ENCODE measurements at places on chromosomes 7 and 10.

- DNase-seq = no peak
Measured at GRCh38 chr10:105681051-105681450, 1040.0 kb downstream of the SORCS3 start.

DNA sequence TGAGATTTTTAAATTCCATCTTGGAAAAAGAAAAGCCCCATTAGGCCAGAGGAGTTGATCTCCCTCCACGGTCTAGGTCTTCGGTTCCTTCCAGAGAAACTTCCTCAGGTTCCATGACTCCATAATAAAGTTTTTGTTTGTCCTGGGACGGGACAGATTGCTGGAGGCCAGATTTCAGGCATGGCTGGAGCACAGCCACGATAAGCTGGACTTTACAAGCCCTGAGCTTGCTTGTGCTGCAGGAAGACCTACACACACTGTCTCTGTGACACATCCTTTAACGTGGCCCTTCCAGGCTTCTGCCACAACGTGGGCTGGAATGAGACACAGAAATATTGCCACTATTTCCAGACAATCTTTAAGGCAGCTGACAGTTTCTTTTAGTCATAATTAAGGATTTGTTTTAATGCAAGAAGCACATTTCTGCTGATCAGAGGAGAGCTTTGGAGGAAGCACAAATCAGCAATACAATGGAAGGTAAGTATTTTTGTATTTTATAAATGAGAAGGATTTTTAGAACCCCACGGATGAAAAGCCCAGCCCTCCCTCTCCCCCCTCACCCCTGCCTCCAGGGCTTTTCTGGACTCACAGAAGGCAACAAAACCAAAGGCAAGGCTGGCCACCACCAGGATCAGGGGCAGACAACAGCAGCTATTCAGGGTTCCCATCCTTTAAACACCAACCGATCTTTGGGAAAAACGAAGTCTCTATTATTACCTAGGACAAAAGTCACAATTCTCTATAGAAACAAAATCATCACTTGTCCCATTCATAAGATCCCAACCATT is 6.5 kb downstream of the CTBP2 start:
- DNase-seq = no peak

DNA sequence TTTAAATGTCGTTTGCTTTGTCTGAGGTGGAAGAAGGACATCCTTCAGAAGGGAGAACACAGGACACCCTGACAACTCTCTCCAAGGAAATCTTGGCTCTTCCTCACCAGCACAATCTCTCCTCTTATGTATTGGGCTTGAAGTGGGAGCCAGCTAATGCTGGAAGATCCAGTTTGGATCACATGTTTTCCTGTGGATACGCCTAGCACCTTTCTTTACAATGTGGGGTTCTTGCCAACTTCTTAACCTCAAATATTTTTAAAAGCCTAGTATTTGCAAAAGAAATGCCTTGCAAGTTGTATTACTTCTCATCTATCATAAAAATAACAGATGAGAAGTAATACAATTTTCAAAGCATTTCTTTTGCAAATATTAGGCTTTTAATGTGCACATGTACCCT is 76.4 kb downstream of the FRMD4A start:
- DNase-seq = no peak

GRCh38 chr10:76010703-76011102 is 579.3 kb downstream of the LRMDA start:
- DNase-seq = no peak

DNA sequence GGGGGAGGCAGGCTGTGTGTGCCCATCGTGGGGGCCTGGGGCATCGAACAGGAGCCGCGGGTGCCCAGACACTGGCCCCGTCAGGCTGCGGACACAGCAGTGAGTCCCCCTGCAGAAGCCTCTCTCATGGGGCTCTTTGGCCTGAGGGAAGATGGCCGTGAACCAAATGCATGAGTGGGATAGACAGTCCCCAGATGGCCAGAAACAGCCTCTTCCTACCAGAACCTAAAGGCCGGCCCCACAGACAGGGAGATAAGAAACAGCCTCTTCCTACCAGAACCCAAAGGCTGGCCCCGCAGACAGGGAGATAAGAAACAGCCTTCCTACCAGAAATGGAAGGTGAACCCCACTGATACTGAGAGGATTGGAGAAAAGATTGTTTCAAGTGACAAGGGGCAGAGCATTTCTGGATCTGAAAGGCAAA is 16.6 kb downstream of the IDI2 start:
- no peak for DNase-seq

GRCh38 chr10:15485684-15486316 is 114.7 kb upstream of the FAM171A1 start:
- DNase-seq = no peak

DNA sequence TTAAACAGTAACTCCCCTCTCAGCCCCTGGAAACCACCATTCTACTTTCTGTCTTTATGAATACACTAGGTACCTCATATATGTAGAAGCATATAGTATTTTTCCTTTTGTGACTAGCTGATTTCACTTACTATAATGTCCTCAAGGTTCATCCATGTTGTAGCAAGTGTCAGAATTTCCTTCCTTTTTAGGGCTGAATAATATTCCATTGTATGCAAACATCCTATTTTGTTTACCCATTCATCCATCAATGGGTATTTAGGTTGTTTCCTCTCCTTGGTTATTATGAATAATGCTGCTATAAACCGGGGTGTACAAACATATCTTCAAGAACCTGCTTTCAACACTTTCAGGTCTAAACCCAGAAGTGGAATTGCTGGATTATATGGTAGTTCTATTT is 125.3 kb downstream of the SGMS1 start:
- DNase-seq = no peak

- no peak for DNase-seq
Measured at GRCh38 chr7:91263384-91264045, 718 bp upstream of the FZD1 start.

DNA sequence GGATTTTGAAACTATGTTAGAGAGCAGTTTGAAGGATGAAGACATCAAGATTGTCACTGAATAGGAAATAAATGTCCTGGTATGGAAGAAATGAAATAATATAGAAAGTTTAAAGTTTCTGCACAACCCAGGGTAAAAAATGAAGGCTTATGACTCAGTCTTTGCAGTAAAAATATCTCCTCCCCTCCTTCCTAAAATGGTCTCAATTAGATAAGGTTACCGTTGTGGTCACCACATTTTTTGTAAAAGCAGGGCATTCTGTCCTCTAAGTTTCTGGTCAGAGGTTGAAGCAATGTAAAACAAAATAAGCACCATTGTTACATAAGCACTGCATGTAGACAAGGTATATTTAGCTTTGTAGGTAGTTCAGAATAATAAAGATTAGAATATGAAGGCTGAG is 403.5 kb downstream of the SUGCT start:
- no peak for DNase-seq

DNA sequence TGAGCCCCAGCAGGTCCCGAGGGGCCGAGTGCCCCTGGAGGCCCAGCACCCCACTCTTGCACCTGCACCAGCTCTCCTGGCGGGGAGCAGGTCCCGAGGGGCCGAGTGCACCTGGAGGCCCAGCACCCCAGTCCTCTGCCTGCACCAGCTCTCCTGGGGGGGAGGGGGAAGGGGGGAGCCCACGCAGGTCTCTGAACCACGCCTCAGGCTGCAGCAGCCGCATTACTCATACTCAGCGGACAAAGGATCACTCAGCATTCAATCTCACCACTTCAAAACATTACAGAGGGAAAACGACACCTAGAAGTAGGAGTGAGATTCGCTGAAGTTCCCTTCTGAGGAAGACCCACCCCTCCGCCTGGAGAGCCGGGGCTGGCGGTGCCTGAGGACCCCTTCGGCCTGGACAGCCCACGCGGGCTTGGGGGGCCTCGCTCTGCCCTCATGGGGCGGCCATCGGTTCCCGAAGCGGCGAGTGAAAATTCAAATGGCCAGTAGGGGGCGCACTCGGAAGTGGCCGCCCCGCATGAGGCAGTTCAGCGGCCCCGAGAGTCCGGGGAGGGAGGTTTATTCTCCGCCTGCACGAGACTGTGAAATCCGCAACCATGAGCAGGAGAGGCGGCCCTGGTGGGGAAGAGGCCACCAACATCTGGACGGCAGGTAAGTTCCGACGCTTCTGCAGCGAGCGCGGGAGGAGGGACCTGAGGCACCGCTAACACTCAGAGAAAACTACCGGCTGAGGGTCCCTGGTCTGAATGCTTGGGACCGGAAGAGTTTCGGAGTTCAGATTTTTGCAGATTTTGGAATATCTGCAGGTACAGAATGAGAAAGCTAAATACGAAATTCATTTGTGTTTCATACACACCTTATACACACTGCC is 1.1 kb upstream of the GPER1 start:
- DNase-seq = peak; percentile 64

GRCh38 chr10:58384095-58384494 is 1.1 kb upstream of the TFAM start:
- no peak for DNase-seq

DNA sequence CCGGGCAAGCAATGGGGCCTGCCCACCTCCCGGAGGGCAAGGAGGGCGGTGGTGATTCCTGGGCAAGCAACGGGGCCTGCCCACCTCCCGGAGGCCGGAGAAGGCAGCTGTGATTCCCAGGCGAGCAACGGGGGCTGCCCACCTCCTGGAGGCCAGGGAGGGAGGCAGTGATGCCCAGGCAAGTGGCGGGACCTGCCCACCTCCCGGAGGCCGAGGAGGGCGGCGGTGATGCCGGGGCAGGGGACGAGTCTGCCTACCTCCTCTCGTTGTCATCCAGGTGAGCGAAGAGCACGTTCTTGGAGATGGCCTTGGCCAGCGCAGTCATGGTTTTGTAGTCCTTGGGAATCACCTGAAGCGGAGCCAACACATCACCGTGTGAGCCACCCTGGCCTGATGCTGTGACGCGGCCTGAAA is 49.5 kb upstream of the DNAAF5 start:
- no peak for DNase-seq

DNA sequence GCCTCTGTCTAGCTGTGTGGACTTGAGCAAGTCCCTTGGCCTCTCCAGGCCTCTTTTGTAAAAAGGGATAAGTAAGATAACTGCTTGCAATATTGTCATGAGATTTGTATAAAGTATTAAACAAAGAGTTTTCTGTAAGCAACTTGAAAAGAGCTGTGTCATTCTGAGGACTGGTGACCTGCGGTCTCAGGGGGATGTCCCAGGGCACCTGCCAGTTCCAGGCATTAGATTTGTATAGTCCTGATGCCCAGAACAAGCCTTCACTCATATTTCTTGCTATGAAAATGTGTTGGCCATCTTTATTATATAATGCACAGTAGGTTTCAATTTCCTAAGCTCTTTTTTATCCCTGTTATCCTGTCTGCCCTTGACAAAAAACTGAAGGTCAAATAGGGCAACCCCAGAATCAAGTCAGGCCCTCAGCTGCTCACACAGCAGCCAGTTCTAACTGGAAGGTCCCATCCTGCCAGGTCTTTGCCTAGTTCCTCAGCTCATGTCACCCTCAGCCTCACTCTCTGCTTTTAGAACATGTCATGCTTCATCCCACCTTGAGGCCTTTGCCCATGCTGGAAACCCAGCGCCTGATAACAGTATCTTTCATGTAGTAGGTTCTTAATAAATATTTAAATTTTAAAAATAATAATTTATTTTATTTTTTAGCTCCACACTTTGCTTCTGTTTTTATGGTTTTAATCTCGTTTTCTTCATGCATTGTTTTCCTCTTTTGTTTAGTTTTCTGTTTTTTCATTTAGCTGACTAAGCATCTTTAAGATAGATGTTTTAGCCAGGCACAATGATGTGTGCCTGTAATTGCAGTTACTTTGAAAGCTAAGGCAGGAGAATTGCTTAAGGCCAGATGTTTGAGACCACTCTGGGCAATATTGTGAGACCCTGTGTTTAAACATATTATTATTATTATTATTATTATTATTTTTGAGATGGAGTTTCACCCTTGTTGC is 87.5 kb upstream of the ZNF92 start:
- DNase-seq = no peak

DNA sequence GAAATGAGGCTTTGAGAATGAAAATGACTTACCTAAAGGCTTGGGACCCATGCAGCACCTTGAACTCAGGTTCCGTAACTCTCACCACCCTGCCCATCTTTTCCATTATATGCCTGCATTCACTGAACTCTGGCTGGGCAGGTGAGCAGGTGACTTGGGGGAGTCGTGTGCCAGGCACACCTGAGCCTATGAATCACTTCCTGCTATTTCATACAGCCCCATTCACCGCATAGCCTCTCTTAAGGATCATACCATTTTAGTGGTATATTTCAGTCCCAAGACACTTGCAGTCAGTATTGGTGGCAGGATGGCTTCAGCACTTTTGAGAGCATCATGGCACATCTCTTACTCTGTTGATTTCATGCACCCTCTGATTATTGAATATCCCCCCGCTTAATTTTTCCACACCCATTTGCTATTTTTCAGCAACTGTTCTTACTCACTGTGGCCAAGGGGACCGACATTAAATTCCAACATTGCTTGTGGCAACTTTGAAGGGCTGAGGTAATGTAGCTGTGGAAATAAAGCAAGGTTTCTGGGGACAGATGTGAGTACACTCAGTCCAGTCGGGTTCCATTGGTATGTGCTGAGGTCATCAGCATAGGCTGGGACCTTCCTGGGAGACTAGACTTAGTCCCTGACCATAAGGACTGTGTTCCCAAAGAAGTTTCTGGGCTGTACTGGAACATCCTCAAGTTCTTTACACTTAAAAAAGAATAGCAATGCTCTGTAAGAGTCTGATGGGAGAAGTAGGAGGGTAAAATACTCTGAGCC is 39.8 kb upstream of the ZNF438 start:
- no peak for DNase-seq

- DNase-seq = no peak
Measured at GRCh38 chr10:132482090-132482800, 55.3 kb upstream of the INPP5A start.

DNA sequence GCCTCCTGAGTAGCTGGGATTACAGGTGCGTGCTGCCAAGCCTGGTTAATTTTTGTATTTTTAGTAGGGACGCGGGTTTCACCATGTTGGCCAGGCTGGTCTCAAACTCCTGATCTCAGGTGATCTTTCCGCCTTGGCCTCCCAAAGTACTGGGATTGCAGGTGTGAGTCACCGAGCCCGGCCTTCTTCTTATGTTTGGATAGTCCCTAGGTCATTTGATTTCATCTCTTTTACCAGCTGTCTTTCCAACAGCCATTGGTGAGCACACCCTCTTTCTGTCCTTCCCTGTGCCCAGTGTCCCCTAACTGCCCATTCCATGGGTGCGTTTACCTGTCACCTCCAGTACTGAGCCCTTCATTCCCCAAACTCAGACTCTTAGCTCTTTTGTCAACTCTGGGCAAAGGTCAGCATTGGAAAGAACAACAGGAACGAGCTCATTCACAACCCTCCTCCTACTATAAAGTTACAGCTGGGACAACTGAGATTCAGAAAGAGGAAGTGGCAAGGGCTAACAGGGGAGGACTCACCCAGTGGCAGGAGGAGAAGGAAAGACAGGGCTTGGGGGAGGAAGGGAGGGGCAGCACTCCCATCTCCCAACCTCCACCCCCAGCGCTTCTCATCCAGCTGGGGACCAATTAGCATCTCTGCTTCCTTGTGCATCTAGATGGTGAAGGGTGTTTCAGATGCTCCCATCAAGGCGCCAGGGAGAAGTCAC is 5.6 kb downstream of the SSC4D start:
- DNase-seq = no peak

GRCh38 chr7:150471886-150472285 is 21.5 kb downstream of the GIMAP8 start:
- no peak for DNase-seq

- no peak for DNase-seq
Measured at GRCh38 chr7:126791306-126791705, 461.4 kb downstream of the GRM8 start.
